CD4-positive, alpha-beta T cell treated with Interleukin-2 at 100 ng/mL for 4 hours (primary cell): ENCODE measurements at places on chromosomes 2 and 18.
A peak's percentile ranks its signal among the peaks of the same experiment; 100 is the strongest.

- no peak for DNase-seq
Observed at GRCh38 chr2:39731546-39731945, 47.5 kb downstream of the THUMPD2 start.

DNA sequence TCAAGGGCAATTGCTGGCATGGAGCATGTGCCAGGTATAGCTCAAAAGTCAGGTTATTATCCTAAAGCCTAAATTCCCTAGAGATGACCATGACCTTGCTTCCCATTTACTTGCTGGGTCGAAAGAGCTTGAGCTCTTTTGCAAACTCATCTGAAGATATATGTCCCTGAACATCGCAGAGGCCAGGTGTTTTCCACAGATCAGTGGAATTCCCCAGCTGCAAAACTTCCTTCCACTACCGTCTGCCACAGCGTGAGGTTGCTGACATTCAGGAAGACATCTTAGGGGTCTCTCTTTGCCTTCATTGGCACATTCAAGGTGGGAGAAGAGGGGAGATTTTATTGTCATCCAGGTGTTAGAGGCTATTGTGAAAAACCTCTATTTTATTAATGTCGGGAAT is 171.0 kb downstream of the MIB1 start:
- DNase-seq, result no peak

- DNase-seq, result peak; percentile 81
Observed at GRCh38 chr2:45778720-45779171, 127.3 kb downstream of the PRKCE start.

GRCh38 chr2:204503869-204504268 is 41.4 kb upstream of the PARD3B start:
- no peak for DNase-seq

- DNase-seq, result no peak
Observed at GRCh38 chr2:204251998-204252376, 293.3 kb upstream of the PARD3B start.

DNA sequence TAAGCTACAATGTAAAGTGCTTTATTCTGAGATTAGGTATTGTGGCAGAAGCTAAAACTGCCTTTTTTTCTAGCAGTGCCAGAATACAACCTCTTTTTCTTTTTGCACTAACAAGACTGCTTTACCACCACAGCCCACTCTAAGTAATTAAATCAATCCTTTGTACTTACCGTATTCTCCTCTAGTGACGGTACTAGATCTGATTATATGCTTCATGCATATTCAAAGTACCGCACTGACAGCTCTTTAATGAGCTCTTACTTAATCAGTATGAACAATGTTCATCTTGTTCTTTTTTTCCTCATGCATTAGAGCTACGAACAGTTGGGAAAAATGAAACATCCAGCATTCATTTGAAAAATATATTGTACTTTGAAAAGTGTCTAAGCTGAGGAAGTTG is 16.1 kb upstream of the OTX1 start:
- DNase-seq, result no peak

- no peak for DNase-seq
Observed at GRCh38 chr2:213148572-213149261, 2.7 kb downstream of the IKZF2 start.
